ENCODE measurements at places on chromosomes 3 and 15.

DNA sequence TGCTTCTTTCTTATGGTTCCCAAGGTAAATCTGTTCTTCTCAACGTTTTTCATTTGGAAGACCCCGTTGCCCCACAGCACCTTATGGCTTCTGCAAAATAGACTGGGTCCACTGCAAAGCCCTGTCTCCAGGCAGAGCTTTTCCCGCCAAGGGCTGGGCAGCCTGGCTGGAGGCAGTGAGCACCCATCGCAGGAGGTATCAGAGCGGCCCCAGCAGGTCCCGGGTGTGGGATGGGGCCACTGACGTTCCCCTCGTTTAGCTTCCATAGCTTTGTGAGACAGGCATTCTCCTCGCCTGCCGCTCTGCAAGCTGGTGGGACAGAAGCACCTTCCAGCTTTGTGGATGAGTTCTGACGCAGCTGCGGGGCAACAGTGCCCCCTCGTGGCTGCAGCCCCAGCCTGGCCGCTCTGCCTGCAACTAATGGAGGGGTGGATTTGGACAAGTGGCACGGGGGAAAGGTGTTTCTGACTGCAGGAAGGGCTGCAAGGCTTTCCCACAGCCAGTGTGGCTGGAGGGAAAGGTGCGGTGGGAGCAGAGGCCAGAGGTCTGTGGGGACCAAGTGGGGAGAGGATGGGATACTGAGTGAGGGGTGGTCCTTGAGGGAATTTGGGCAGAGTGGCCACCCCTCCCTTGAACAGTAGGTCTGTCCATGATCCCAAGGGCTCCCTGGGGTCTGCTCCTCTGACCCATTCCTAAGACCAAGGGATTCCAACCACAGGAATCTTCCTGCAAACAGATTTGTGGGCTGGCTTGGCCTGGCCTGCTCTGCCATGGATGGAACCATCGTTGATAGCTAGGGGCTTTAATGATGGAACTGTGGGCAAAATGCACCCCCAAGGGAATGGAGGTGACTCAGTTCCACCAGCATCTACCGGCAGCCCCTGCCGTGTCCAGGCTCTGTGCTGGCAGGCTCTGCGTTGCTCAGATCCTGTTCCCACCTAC lies 99.4 kb downstream of the FBLN2 start:
- peak; percentile 86 for DNase-seq

GRCh38 chr3:198107840-198108734 lies 148.1 kb downstream of the LMLN start:
- DNase-seq, result no peak

- DNase-seq, result no peak
Observed at GRCh38 chr3:193711166-193711485, 118.1 kb downstream of the OPA1 start.

- DNase-seq, result no peak
Observed at GRCh38 chr3:124791639-124792151, 61.4 kb downstream of the UMPS start.

- no peak for DNase-seq
Observed at GRCh38 chr3:107523539-107524325, 970 bp downstream of the BBX start.

- DNase-seq, result no peak
Observed at GRCh38 chr15:78563092-78563491, 2.2 kb upstream of the CHRNA5 start.

GRCh38 chr3:115160295-115160694 lies 13.2 kb upstream of the ZBTB20 start:
- DNase-seq, result no peak

GRCh38 chr15:41689834-41690233 lies 29.6 kb downstream of the MGA start:
- DNase-seq, result no peak

DNA sequence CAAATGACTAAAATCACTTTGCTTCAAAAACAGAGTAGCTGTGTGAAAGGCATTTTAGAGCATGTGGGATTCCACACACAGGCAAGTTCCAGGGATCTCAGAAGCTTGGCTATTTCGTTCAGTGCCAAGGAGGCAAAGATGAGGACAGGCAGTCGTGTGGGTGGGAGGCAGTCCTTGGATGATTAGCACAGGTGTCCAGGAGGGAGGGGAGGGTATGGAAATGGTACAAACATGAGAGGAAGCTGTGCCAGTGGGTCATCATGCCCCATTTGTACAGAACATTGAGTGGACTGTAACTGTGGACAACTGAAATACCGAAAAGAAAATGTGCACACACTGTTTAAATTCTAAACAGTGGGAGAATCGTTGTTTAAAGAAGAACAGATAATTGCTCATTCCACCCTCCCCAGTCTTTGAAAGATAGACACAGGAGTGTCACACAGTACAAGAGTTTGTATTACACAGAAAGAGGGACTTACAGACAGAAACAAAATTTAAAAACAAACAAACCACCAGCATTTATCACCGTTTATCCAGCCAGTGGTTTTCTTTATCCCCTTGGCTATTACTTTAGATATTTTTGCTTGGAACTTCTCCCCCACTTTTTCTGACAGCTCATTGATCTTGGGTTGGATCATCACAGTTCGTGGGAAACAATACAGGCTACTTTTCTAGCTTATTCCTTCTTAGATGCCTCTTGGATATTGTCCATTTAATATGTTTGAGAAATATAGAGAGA lies 122.9 kb downstream of the GREM1 start:
- DNase-seq, result no peak

- no peak for DNase-seq
Observed at GRCh38 chr3:138205527-138205926, 18.4 kb downstream of the ARMC8 start.

DNA sequence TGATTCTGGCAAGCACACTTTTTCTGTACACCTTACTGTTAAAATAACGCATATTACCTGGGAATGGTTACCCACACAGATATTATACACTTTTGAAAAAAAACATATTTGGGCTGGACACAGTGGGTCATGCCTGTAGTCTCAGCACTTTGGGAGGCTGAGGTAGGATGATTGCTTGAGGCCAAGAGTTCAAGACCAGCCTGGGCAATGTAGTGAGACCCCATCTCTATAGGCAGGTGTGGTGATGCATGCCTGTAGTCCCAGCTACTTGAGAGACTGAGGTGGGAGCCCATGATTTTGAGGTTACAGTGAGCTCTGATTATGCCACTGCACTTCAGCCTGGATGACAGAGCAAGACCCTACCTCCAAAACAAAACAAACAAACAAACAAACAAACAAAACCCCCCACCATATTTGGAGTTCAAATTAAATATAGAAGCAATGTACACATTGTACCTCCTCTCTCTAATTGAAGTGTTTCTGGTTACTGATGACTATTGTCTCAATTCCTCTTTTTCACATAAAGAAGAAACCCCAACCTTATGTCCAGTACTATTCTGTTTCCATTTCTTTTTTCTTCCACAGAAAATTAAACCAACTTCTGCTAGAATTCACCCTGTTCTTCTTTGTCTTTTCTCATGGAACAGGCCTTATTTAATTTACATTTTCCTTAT lies 152.6 kb upstream of the UMPS start:
- no peak for DNase-seq

GRCh38 chr3:123768480-123769355 lies 115.4 kb downstream of the MYLK start:
- DNase-seq, result no peak

- DNase-seq, result no peak
Observed at GRCh38 chr3:112682361-112682760, 41.4 kb upstream of the CCDC80 start.

DNA sequence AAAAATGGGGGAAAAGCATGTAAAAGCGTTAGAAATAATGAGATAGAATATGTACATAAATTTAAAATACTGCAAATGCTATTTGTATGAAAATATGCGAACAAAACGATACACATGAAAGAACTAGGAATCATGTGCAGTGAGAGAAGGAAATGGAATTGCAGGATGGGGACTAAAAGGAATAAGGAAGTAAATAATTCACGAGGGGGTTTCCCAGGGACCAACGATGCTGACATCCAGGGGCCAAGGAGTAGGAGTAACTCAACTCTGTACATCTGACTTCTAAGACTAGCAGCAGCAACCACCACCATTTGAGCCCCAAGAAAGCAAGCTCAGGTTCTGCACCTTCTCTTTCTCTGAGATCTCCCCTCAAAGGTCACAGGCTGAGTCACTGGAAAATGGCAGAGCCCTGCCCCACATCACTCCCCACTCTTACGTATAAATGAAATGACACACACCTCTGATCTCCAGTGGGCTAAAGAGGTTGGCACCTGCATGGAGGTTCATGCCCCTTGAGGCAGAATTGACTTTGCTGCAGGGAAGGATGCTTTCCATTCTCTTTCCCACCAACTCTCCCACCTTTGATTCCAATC lies 100.0 kb upstream of the DLG1 start:
- DNase-seq, result no peak

- no peak for DNase-seq
Observed at GRCh38 chr15:88256279-88257230, at the start of gene NTRK3. Gene NTRK3 (minus strand): TSS chr15:88256739. CDS start chr15:88256153, 586 bp downstream.

DNA sequence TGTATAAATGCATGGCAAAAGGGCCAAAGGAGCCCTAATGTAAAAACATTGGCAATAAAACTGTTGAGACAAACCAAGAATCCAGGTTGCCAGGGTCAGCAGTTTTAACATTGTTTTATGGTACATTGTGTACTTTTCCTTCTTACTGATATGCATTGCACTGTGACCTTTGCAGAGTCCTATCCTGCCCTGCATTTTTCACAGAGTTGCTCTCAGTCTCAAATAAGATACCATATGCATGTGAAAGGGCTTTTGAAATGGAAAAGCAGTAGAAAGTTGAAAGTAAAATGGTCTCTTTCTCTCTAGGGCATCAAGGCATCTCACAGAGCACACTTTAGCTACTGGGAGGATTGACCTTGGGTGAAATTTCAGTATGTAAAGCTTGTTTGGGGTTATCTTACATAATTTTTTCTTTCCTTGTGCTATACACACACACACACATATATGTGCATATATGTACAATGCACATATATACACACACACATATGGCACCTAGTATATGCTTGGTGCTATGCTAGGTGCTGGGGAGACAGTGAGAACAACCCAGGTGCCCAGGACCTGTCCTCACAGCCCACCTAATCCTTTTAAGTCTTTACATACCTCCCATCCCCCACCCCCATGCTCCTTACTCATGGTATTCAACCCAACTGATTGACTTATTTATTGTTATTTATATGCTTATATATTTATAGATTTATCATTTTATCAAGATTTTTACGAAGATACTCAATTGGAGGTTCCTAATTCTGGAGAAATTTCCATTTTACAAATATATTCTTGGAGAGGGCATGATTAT lies 1.2 kb upstream of the PPP2R3A start:
- no peak for DNase-seq

GRCh38 chr3:197533396-197533795 lies 22.4 kb downstream of the BDH1 start:
- no peak for DNase-seq
